ENCODE measurements at places on chromosomes 3 and 15.

- no peak for DNase-seq
These were observed 566.7 kb upstream of the ZNF717 start for GRCh38 chr3:76352051-76352450.

DNA sequence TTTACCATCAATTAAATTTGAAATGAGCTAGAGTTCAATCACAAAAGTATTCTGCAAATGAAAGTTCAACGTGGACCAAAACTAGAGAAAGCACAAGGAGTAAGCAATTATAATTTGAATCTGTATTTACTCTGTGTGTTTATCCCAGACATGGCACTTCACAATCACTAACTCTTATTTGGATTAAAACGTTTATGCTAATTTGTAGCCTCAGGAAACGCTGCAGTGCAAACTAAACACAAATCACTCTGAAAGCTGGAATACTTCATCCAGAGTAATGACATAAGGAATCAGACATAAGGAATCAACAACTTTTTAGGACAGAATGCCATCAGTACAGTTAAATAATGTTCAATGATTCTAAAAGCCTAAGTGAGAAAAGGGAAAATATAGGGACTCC is 18.5 kb downstream of the CEP152 start:
- no peak for DNase-seq

DNA sequence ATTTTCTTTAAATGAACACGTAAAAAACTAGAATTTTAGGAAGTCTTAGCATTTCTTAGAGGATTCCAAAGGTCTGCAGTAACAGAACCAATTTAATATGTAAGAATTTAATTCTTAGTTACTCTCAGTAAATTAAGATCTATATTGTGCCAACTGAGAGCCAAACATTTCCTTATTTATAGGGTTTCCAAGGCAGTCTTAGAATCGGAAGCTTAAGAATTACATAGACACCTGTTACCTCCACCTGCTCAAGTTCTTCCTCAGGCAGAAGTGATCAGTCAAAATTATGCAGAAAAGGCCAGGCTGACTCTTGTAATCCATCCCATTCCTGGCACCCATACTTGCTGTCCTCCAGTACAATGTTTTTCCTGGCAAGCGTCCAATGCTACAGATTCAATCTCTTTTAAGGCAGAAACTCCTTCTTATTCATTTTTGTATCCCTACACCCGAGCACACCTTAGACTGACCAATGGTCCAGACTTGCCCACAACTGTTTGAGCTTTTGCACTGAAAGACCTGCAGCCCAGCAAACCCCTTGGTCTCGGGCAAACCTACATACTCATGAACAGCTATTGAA is 64.3 kb downstream of the NCEH1 start:
- DNase-seq, result no peak

DNA sequence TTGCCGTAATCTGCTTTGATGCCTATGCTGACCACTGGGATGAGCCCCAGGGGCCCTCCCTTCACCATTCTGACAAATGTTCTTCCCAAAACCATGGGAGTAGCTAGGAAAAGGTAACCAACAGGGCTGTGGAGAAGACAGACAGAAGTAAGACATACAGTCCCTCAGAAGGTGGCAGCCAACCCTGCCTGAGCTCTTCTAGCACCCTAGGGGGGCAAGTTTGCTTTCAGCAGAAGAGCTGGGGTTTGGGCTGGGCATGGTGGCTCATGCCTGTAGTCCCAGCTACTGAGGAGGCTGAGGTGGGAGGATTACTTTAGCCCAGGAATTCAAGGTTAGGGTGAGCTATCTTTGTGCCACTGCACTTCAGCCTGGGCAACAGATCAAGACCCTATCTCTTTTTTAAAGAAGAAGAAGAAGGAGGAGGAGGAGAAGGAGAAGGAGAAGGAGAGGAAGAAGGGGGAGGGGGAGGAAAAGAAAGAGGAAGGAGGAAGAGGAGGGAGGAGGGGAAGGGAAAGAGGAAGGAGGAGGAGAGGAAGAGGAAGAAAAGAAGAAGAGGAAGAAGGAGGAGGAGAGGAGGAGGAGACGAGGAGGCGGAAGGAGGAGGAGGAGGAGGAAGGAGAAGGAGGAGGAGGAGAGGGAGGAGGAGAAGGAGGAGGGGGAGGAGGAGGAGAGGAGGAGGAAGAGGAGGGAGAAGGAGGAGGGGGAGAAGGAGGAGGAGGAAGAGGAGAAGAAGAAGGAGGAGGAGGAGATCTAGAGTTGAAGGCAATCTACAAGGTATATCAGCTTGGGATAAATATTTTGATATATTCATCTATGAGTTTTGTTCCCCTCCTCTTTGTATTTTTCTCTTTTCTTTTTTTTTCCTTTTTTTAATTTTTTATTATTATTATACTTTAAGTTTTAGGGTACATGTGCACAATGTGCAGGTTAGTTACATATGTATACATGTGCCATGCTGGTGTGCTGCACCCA is 44.9 kb upstream of the ABHD2 start:
- DNase-seq, result no peak

GRCh38 chr3:195106418-195106906 is 164.5 kb downstream of the XXYLT1 start:
- DNase-seq, result peak; percentile 62

- no peak for DNase-seq
These were observed 25.0 kb downstream of the PIF1 start for GRCh38 chr15:64800476-64800875.

DNA sequence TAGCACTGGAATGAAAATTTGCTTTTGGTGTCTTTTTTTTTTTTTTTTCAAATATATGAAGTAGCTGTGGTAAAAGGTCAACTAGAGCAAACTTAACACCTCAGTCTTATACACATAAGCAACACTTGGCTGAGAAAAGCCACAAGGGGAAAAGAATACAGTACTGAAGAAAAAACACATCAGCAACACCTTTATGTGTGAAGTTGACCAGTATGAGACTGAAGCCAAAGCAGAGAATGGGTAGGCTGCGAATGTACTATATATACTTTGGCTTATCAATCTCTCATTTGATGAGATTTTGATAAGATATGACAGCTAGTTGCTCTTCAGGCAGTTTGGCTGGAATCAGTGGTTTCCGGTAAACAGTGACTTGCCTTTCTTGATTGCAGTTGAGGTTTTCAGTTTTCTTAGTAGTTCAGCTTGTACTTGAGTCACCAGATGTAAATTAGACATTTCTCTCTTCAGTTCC is 22.0 kb upstream of the ZCWPW2 start:
- no peak for DNase-seq

DNA sequence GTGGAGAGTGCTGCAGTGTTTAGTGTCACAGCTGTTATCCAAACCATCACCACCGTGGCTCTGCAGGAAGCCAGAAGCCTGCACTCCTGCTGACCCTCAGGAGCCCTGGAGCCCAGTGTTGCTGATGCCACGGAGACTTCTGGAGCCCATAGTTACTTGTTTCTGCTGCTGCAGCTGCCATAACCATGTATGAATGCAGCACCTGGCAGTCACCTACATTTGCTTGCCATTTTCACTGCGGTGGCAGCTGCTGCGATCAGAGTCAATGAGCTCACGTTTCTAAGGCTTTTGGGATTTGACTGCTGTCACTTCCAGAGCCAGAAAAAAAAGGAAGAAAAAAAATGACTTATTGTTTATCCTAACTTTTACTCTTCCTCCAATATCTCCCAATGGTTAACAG is 299.2 kb upstream of the THRB start:
- DNase-seq, result no peak

GRCh38 chr3:180116658-180117057 is 79.9 kb upstream of the PEX5L start:
- DNase-seq, result no peak

DNA sequence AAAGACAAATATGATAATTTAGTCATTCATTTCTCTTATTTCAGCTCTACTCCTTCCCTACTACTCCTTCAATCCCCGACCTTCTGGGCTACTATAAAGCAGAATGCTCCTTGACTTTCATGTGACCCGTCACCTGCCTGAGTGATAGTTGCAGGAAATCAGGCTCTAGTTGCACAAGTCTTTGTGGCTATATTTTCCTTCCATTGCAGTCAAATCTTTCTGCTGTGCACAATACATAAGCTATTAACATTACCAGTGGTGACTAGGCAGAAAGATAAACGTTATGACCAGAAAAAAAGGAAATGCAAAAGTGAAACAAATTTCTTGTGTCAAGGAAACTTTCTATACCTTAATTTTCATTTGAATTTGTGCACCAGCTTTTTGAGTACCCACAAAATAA is 2.3 kb downstream of the SUCNR1 start:
- DNase-seq, result peak; percentile 88

DNA sequence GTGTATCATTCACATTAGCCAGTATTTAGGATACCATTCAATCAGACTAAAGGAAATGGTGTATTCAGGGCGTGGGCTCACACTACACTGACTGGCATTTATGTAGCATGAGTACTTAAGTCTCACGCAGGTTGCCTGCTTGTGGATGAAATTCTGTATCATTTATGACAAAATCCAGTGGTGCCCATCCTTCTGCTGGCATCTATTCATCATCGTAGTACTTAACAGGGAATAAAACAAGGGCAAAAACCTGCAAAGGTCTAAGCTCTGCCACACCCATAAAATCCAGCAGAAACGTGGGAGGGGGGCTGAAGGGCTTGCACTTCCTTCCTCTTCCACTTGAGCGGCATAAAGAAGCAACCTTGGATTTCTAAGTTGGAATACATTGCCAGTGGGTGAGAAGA is 2.7 kb downstream of the GAP43 start:
- DNase-seq, result peak; percentile 8

DNA sequence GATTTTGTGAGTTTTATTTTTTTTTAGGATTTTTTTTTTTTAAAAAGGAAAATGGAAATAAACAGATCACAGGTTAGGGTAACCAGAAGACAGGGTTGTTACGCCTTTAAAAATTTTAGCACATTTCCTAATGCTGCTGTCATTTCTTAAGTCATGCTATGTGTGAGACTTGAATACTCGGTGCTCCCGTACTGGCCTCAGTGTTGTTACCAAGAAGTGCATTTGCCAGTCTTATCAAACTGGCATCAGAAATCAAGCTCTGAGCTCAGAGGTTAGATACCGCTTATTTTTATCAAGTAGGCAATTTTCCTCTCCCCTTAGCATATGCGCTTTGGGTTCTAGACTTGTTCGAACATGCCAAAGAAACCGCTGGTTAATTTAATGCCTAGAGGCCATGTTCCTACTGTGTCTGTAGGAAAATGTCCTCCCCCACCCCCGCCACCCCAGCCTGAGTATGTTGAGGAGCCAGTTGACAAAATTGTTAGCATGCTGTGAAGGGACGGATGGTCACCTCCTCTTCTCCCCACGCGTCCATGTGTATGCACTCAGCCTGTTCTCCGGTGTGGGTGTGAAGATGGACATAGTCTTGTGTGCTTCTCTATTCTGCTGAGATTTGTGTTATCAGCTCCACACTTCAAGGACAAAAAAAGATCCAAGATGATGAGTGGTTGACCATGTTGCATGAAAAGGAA is 88.9 kb downstream of the ITPR1 start:
- DNase-seq, result peak; percentile 46

- DNase-seq, result peak; percentile 61
These were observed 7.7 kb downstream of the CCR2 start for GRCh38 chr3:46361408-46362283.

DNA sequence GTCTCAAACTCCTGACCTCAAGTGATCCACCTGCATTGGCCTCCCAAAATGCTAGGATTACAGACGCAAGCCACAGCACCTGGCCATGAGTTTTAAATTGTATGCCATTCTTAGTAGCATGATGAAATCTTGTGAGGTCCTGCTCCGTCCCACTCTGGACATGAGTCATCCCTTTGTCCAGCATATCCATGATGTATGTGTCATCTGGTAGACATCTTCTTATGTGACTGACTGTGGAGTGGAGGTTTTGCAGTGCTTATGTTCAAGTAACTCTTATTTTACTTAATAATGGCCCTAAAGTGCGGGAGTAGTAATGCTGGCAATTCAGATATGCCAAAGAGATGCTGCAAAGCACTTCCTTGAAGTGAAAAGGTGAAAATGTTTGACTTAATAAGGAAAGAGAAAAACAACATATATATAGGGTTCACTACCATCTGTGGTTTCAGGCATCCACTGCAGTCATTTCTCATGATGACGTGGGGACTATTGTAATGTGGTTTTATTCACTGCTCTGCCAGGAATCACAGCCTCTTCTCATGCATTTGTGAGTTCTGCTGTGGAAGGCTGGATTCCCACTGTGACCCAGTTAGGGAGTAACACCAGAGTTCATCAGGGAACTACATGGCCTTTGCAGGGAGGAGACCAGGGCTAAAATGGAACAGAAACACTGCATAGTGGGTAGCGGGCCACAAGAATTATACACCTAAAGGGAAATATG is 204.6 kb upstream of the STRIT1 start:
- no peak for DNase-seq

DNA sequence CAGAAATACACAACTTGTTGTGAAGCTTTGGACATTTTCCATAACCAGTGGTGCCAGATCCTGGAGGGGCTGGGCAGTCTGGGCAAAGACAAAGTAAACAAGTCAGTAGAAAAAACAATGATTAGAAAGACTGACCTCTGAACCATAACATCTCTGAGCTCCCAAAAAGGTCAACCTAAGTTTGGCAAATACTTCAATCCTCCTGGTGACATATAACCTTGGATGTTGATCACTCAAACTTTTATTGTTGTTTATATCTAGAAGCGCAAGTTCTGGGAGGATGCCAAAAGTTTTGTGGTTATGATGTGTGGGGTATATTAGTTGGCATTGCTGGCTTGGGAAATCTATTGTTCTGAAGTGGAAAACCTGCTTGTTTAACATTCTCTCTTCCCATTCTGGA is 257.7 kb downstream of the DIPK2A start:
- no peak for DNase-seq

DNA sequence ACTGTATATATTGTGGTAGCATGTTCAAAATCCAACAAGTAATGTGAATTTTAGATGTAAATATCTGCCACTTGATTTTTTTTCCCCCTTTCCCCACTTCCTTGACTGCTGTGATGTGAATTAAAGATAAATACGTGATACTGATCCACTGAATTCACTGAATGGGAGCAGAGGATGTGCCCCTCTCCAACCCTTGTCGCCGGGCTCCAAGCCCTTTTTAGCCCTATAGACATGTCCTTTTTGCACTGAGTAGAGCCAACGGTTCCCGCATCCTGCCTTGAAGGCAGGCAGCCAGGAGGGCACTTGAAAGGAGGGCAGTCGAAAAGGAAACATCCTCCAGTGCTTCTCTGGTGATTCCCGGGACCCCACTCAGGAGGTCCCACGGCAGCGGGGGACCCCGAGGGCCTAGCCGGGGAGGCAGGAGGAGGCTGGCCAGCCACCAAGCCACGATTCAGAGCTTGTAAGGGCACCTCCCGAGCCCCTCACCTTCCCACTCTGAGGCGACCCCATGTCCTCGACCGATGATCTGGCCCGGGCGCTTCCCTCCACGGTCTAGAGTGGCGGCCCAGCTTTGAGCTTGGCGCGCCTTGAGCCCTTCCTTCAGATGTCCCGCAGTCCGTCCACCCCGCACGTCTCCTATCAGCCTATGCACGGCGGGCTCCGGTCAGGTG is 901 bp upstream of the MANF start:
- no peak for DNase-seq

GRCh38 chr3:117910820-117911521 is 1123.7 kb downstream of the IGSF11 start:
- no peak for DNase-seq

DNA sequence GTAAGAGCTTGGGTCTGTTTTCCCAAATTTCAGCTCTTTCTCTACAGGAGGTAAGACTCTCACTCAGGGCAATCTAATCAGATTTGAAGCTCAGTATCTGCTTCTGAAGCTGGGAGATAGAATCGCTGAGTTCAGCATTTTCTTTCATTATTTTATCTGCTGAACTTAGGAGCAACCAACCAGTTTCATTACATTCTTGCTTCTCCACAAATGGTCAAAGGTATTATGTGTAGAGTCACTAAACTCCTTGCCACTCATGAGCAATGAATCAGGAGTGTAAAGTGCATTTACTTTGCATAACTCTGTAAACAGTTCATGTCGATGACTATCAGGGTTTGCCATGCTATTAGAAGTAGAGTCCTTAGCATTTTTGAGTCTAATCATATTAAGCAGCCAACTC is 249.4 kb downstream of the CHL1 start:
- DNase-seq, result no peak
